ENCODE measurements at places on chromosomes 5 and 9.

DNA sequence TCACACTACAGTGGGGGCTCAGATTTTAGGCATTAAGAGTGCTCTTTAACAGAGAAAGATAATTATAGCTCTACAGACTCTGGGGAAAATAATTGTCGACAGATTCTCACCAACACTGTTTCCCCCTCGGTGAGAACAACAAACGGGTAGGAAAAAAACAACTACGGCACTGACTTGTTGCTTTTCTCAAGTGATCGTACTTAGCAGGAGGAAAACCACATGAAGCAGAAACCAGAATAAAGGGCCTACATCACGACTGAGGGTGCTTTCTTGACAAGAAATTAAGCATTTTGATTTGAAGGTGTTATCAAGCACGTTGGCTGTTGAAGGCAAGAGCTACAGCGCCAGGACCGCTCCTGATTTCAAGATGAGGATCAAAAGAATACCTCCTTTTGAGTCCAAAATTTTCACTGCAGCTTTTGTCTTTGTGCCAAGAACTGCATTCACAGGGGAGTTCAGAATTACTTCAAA lies 27.2 kb upstream of the CER1 start:
- DNase-seq, result no peak

GRCh38 chr5:91271999-91272398 lies 111.1 kb downstream of the ARRDC3 start:
- peak; percentile 44 for DNase-seq

DNA sequence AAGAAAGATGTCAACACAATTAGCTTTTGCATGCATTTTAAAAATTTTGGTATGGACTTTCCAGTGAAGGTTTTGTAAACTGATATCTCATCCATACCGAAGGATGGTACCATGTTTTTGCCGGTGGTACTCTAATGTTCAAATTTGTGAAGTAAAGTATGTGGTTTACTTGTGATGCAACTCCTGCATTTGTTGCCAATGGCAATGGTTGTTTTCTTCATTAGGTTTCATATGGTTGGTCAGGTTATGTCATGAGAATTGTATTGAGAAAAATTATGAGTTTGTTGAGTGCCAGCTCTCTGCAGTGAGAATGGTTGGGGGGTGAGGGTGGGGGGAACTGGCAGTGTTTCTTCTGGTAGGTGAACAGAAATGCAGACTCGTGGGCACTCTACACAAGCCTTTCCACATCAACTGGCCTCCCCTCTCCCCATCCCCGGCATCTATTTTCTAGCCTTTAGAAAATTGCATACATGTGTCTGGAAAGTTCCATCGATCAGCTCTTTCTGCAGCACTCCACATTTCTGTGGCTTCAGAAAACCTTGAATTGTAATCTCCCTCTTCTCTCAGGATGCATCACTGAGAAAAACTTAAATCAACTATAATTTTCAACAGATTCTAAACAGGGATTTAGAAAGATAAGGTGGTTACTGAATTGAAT lies 107.7 kb downstream of the PDE4D start:
- no peak for DNase-seq

DNA sequence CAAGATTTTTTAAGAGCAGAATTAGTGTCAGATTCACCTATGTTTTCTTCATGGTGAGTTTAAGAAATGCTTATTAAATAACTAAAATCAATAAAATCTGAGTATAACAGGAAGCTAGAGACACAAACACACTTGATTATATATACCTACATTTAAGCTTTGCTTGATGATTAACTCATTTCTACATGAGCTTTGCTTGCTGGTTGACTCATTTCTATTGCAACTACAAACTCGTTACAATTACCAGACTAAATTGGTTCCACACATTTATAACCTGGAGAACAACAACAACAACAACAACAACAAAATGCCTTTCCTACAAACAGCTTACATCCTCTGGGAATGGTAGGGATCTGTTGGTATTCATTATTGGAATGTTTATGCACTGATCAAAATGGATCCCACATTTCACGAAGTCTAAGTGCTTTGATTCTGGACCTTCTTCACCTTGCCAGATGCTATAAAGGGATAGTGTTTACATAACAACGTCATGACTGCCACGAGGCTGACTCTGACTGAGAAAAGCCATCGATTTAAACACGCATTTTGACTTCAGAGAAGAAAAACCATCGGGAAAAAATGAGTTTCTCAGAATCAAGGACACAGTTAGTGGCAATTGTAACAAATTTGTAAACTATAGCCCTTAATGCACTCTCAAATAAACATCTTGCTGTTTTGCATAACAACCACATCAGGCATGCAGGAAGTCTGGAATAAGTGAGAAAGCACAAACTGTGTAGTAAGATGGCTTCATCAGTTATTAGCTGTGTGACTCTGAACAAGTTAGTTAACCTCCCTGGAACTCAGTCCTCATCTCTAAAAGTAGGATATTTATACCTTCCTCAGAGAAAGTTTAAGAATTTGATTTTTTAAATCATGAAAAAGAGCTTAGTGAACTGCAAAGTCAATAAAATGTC lies 49.8 kb downstream of the RASEF start:
- no peak for DNase-seq

DNA sequence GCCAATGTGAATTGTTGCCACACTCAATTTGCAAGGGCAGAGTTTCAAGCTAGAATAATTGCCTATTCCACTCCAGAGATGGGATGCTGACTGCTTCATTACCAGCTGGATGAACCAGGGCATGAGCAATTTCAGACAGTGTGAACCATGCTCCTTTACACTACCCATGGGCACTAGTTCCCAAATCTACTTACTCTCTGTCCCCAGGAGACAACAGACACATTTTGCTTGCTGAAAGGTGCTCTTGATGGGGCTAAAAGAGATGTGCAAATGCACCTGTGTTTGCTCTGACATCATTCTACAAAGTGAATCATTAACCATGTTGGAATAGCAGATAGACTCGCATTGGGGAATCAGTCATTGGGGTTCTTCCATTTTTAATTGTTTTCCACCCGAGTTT lies 522.3 kb upstream of the NUDT12 start:
- DNase-seq, result no peak

- no peak for DNase-seq
Observed at GRCh38 chr9:7788772-7789171, 10.8 kb downstream of the DMAC1 start.

- DNase-seq, result no peak
Observed at GRCh38 chr5:159902444-159903121, 13.7 kb upstream of the ADRA1B start.

- no peak for DNase-seq
Observed at GRCh38 chr5:117195076-117195475, 620.5 kb upstream of the SEMA6A start.

GRCh38 chr5:61701877-61702602 lies 370.0 kb downstream of the ZSWIM6 start:
- DNase-seq, result no peak

- DNase-seq, result no peak
Observed at GRCh38 chr5:138276402-138277054, 2.1 kb upstream of the GFRA3 start.

DNA sequence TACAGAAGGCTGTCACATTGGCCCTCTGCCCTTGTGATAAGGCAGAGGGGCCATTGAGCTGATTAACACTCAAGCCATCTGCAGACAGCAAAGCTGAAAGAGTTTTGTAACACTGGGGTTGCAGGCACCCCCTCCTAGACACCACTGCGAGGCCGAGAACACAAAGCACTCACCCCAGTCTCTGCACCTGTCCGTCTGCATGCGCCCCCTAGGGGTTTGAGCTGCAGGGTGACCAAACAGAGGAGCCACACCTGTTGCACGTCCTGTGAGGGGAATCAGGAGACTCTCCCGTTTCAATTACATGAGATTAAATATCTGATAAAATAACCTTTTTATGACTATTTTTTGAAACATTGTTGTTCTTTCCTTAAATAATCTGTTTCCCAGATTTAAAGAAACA lies 1180.4 kb downstream of the CDH9 start:
- DNase-seq, result peak; percentile 0

- no peak for DNase-seq
Observed at GRCh38 chr5:76379316-76379715, 23.8 kb upstream of the IQGAP2 start.

DNA sequence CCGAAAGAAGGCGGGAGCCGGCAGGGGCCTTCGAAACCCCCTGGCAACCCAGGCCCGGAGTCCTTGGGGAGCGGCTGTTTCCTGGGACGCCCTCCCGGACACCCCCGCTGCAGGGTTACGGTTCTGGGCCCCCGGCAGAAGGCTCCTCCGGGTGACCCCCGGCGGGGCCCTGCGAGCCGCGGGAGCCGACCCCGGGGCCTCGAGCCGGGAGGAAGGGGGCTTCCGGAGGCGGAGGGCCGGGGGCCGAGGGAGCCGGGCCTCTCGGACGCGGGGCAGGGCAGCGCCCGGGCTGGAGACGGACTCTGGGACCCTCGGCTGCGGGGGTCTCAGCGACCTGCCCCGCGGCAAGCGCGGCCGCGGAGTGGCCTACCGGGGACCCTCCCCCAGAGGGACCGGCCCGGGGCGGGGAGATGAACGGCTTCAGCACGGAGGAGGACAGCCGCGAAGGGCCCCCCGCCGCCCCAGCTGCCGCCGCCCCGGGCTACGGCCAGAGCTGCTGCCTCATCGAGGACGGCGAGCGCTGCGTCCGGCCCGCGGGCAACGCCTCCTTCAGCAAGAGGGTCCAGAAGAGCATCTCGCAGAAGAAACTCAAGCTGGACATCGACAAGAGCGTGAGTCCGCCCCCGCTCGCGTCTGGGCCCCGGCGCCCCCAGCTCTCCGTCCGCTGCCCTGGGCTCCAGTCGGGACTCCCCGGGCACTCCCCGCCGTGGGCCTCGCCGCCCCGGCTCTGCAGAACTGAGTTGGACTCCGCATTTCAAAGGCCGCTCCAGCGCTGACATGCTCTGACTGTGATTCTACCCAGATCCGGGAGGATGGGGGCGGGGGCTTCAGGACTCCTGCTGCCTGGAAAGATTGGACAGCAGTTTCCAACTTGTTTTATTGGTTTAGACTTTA lies 645 bp downstream of the SAP30L start:
- peak; percentile 37 for DNase-seq

DNA sequence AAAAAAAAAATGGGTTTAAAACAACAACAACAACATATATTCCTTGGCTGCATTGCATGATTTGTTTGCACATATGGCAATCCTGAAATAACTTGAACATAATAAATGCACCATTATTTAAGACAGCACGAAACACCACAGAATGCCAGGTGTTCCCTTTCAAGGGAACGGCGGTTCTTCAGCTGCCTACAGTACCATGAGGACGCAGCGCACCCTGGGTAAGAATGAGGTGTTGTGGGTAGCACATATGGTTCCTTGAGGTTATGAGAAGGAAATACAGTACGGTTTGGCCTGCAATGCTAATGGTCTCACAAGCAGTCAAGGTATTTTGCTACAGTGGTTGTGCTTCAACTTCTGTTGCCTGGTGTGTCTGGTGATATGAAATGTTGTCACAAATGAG lies 174.8 kb downstream of the SLC12A2 start:
- no peak for DNase-seq

GRCh38 chr5:135831439-135831838 lies 3.0 kb upstream of the SLC25A48 start:
- DNase-seq, result no peak

DNA sequence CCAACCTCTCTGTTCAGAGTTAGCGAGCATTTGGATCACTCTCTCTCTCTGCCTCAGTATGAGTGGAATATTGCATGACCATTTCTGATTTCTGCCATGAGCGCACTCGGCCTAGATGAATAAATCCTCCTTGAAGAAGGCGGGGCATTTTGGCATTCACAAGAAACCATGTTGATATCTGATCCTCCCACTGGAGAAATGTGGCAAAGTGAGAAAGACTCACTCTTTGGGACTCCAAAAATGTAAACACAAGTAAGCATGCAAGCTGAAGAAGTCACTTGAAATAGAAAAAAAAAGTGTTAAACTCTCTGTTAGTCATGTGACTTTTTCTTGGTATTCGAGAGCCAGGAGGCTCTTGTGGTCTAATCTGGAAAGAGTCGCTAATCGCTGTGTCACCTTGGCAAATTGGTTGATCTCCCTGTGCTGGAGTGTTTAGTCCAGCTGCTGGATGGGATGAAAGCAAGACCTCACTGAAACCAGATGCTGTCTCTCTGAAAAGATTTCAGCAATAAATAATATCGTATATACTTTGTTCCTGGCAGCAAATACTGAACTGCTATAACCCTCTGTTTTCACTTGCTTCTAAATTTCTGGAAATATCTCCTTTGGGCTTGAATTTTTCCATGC lies 95.5 kb downstream of the GHR start:
- no peak for DNase-seq

- DNase-seq, result no peak
Observed at GRCh38 chr5:158915216-158915615, 184.5 kb downstream of the EBF1 start.

GRCh38 chr9:128057724-128058409 lies 9.3 kb downstream of the NAIF1 start:
- no peak for DNase-seq

DNA sequence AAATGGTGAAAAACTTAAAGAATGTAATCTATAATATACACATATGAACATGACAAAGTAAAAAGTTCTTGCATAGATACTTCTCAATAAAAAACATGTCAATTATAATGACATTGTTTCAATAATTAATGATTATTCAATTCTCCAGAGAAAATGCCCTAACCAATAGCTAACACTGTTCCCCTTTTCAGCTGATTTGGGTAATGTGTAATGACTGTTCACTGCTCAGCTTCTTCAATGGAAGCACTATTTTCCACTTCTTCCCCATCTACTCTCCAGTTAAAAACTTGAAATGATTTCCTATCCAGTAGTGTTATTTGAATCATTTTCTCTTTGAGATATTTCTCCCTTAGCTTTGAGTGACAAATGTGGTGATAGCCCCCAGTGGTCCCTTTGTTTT lies 62.3 kb downstream of the CEP120 start:
- no peak for DNase-seq

GRCh38 chr9:107299437-107299836 lies 16.4 kb downstream of the RAD23B start:
- DNase-seq, result no peak

- no peak for DNase-seq
Observed at GRCh38 chr9:20569525-20569924, 52.8 kb downstream of the MLLT3 start.

DNA sequence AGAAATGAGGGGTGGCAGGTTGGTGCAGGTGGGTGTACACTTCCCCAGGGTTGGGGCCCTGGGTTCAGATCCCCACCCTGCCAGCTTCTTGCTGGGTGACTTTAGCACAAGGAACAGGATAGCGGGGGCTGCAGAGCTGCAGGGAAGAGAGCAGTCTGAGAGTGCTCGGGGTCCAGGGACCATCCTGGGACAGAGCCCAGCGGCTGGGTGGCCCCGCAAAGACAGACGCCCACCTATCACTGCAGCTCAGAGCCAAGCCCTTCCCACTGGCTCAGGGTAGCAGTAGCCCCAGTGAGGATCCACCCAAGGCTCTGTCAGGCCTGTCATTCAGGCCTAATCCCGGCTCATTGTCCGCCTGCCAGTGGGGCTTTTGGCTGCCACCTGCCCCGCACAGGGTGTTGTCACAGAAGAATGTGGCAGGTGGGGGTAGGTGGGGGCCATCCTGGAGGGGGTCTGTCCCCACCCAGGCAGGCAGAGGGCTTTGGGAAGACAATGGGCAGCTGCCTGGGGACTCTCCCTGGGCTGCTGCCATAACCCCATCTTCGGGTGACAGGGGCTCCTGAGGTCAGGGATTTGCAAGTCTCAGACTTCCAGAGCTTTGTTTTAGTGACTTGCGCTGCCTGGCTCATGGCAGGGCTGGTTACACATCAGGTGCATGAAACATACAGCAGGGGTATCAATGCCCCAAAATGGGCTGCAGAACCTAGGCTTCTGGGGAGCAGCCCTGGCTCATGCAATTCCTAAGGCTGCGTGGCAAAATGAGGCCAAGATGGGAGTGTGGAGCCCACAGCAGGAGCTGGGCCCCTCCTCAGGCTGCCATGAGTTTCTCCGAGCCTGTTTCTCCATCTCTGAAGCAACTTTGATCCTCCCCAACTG lies 52.1 kb downstream of the BARX1 start:
- DNase-seq, result no peak

- DNase-seq, result no peak
Observed at GRCh38 chr5:54860321-54860720, 125.1 kb downstream of the ESM1 start.

Measured in activated CD4-positive, alpha-beta T cell treated with anti-CD3 and anti-CD28 coated beads, Interleukin-2, Interleukin-6, amounts not matched to agents 100 ng/mL and 50 ng/mL, durations not matched to agents 16 hours and 8 hours (primary cell).